ENCODE measurements at places on chromosomes 13 and 19.

DNA sequence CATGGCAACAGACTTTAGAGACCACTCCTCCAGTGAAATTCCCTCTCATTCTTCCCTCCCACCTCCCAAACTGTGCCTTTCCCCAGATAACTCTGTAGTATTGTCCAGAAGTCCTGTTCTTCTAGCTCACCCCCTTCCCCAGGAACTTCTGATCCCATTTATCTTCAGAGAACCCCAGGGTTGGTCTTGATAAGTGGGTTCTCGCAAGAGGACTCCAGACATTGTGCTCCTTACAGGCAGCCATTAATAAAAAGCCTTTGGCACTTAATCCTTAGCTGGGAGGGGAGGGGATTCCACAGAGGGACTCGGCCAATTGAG, 1.9 kb downstream of the LTBP4 start:
- DNase-seq = no peak

GRCh38 chr19:35451338-35452096, 3.5 kb downstream of the FFAR2 start:
- DNase-seq = no peak

DNA sequence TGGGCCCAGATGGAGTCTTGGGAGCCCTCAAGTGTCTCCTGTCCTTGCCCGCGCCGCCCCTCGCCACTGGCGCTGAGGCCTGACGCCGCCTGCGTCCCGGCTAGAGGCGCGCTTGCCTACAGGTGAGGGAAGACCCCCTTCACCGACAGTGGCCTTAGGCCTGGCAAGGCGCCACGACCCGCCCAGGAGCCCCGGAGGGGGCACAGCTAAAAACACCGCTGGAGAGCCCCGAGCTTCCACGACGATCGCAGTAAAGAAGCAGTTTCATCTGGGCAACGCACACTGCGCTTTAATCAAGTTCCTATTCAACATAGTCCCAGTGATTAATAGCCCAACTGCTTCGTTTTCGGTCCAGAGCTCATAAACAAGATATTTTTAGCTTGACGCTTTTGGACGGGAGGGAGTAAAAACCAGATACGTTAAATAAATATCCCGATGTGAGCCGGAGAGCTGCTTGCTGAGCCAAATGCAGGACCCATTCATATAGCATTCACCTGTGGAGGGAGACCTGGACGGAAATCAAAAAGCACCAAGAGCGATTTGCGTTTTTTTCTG, 1.5 kb upstream of the CEBPA start:
- no peak for DNase-seq

DNA sequence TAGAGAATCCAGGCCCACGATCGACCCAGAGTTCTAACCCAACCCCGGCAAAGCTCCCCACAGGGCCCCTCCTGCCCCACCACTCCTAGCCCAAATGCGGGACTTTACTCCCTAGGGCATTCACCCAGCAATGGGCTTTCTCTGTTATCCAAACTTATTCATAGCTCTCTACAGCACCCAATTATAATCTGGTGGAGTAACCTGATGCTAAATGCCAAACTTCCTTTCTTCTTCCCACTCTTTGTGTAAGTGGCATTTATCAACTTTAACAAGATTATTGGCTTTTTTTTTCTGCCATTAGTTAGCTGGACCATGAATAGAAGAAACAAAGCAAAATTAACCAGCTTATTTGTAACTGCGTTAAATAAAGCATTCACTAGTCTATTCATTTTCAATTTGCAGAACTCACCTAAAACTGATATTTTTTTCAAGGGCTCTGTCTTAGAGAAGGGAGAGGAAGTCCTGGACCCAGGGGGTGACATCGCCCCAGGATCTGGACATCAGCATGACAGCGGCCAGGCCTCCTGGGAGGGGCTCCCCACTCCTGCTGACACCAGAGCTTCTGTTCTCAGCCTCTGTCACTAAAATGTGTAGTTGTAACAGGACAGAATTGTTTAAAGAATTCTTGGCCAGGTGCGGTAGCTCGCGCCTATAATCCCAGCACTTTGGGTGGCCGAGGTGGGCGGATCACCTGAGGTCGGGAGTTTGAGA, 1.5 kb downstream of the FAM124A start:
- no peak for DNase-seq

- DNase-seq = no peak
These were observed 80.1 kb downstream of the KLF5 start for GRCh38 chr13:73138638-73139491.

DNA sequence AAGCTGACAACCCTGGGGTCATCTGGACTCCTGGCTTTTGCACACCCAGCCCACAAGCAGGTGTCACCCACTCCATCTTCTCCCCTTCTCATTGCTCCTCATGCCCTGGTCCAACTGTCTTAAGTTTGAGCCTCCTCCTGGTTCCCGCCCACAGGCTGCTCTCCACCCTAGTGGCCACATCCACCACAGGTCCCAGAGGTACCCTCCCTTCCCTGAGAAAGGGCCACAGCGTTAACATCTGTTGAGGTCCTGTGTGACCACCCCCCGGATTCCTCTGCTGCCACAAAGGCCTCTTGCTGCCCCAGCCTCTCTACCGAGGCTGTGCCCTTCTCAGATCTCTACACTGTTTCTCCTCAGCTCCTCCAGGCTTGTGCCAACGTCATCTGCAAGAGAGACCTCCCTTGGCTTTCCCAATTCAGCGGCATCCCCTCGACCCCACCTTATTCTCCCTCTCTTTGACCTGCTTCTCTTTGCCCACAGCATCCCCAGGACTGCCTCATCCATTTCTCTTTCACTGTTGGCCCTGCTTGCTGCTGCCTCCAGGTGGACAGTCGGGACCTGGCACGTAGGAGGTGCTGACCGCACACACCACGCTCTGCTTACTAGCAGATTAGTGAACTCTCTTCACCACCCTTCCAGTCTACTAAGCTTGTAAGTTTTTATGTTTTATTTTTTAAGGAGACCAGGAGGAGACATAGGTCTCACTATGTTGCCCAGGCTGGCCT, 33.3 kb downstream of the SUGP2 start:
- DNase-seq = no peak

DNA sequence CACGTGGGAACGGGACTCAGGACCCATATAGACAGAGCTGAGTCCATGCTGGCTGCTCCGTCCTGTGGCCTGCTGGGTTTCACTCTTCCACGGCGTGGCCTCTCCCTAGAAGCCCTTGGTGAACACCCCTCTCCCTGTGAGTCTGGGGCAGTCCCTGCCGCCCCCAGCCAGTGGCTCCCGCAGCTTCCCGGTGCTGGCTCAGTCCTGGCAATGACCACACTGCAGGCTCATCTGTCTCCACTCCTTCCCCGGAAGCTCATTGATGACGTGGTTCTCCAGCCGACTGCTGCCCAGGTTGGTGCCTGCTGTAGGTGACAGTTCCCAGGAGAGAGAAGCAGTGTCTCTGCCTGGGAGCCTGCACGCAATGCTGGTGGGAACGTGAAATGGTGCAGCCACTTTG, 2.1 kb upstream of the TEX29 start:
- no peak for DNase-seq

GRCh38 chr19:43469160-43469480, 3.7 kb upstream of the LYPD3 start:
- no peak for DNase-seq

DNA sequence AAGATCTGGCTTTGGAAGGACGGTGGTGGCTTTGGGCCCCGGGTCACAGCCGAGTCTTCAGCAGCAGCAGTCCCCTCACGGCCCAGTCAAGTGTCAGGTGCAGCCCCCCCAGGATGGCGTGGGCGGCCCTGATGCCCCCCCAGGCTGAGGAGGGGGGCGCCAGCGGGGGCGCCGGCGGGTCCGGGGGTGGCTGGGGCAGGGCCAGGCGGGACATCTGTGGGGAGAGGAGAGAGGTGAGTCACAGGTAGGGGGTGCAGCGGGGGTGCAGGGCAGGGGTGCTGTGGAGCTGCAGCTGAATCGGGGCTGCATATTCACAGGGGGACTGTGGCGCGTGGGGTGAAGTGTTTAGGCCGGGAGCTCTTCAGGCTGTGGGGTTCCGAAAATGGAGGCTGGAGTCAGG, 2.9 kb upstream of the GARIN5B start:
- DNase-seq = no peak

DNA sequence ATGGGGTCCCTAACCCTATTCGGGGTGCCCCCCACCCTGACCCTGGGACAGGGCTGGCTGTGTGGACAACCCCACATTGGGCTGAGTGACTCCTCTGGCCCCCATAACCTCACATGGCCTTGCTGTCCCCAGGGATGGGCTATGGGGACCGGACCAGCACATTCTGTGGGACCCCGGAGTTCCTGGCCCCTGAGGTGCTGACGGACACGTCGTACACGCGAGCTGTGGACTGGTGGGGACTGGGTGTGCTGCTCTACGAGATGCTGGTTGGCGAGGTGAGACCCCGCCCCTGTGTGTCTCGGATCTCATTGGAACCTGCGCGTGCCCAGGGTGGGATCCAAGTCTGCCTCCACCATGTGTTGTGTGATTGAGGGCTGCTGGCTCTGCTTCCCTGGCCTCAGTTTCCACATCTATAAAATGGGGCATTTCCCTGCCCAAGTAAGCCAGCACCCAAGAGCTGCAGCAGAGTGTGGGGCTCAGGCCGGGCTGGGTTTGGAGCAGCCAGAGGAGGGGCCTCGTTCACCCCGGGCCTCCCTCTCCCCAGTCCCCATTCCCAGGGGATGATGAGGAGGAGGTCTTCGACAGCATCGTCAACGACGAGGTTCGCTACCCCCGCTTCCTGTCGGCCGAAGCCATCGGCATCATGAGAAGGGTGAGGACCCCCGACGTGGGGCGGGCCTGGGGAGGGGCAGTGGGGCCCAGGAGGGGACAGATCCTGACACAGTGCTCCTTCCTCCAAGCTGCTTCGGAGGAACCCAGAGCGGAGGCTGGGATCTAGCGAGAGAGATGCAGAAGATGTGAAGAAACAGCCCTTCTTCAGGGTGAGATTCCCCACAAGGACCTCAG, 4.9 kb downstream of the PTGER1 start:
- no peak for DNase-seq

DNA sequence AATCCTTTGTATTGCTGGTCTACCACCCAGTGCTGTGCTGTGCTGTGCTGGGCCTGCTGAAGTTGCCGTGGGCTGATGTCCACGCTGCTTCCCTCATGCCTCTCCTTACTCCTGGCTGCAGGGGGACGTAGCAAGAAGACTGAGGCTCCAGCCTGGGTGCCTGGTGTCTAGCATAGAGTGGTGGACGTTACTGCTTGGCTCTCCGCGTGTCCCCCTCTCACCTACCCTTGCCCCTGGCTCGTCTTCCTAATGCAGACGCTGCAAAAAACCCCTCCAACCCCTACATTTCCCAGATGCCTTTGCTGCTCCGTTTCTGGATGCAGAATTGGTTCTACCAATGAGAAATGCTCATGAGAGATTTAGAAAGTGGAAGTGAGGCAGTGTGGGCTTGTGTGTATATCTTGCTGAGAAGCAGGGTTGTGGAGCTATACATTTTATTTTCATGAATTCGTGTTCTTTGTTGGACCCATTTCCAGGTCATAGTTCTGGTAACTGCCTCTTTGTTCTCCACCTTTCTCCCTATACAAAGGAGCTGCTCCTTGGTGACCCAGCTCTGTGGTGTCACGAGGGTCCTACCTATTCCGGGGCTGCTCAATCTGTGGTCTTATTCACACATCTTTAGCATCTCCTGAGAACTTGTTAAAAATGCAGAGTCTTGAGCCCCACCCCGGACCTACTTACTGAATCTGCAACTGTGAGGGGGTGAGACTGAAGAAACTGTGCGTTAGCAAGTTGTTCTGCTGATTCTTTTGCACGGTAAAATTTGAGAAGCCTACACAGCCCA, 7.9 kb upstream of the DENND1C start:
- DNase-seq = no peak

GRCh38 chr13:95560387-95560786, 7.9 kb downstream of the CLDN10 start:
- DNase-seq = no peak

- peak; percentile 25 for DNase-seq
These were observed 27.4 kb downstream of the LATS2 start for GRCh38 chr13:21033856-21034602.

DNA sequence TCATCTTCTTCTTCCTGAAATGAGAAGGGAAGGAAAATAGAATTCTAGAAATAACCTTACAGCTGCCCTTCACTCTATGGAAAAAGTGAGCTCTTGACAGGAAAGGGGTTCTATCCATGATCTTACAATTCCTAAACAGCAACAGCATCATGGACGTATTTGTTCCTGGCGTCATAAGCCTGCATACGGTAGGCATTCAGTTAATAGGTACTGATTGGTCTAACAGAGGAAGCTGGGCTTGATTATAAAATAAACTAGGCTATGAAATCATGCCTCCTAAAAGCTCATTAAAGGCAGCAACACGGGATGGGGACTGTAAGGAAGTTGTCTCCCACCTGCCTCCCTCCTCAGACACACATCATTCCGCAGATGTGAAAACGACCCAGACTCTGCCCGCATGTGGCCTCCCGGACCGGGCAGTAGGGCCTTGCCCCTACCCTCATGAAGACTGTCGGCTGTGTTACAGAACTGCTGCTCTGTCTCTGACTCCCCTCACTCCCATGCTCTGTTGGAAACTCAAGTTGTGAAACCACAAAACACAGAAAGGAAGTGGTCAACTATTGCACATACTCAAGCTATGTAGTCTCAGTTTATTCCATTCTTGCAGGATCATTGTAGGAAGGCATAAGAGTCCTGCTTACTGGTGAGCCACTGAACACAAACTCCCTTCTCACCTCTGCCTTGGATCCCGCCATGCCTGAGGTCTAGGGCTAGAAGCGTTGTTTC, 129.8 kb downstream of the DLEU7 start:
- peak; percentile 44 for DNase-seq

- no peak for DNase-seq
These were observed 17.2 kb upstream of the JUND start for GRCh38 chr19:18298601-18299000.

- no peak for DNase-seq
These were observed 18.3 kb upstream of the EIF3G start for GRCh38 chr19:10137751-10138682.

DNA sequence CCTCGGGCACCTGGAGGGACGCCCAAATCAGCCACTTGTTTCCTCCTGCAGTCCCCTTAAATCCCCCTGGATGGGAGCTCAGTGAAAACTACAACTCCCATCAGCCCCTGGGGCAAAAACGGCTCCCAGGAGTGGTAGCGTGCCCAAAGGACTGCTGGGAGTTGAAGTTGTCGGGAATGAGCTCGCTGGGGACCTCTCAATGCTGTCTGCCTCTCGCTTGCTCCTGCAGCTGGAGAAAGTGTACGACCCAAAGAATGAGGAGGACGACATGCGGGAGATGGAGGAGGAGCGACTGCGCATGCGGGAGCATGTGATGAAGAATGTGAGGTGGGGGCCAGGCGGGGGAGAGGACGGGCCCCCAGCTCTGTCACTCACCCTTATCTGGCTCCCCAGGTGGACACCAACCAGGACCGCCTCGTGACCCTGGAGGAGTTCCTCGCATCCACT, 14.7 kb upstream of the DHDH start:
- DNase-seq = peak; percentile 41

- no peak for DNase-seq
These were observed 2.9 kb upstream of the CYP2F1 start for GRCh38 chr19:41111296-41111695.

All from urothelium cell line (cell line).